Subcutaneous preadipocyte (primary cell): ENCODE measurements at places on chromosomes 5 and 9. TPM values are rescaled to one million over a fixed set of nuclear protein-coding genes. Genes with fewer than 3 reads are reported as not detected.

Gene RMI1
- 7.0 and 9.2 TPM in 2 replicates for total RNA-seq

Gene CD72
- total RNA-seq: 1.6 and 4.4 TPM in 2 replicates

Gene SIT1
- 1.1 TPM in 1 of 2 replicates, not detected in the other for total RNA-seq

Gene FAM120A
- total RNA-seq: 142 and 195 TPM in 2 replicates
